ENCODE measurements at places on chromosomes 1 and 21.

- no peak for DNase-seq
These were observed 87.7 kb upstream of the ACTRT2 start for GRCh38 chr1:2933431-2934155.

GRCh38 chr1:104593413-104594187 lies 843.9 kb downstream of the AMY1C start:
- DNase-seq = no peak

DNA sequence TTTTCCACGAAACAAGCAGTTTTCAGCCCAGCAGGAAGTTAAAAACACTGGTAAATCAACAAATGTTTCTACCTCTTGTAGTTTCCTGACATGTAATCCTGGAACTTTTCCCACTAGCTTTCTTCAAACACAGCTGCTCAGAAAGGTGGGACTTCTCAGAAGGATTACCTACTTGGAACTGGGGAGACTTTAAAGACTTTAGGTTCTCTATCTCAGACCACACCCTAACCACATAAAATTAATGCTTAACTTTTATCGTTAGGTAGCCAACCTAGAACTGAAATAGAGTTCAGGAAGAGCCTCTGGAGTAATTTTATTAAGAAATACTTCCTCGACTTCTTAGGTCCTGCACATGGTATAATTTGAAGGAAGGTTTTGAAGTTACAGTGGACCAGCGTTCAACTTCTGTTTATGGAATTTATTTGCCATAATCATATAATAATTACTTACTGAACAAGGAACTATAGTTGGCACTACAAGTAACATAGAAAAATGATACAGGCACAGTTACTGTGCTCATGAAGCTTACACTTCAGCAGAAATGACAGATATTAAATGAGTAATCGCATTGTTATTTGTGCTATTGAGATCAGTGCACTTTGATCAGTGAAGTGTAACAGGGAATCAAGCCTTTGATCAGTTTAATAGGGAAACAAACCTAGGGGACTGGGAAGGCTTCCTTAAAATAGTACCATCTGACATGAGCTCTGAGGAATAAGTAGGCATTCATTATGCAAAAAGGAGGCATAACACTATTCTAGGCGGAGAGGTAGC lies at the start of gene BCL2L15:
Gene BCL2L15, minus strand, starts transcription at position 180 of the 774 bp plus-strand sequence. CDS start 206 bp downstream, outside the sequence.
- no peak for DNase-seq

GRCh38 chr1:16038620-16038912 lies 5.0 kb upstream of the CLCNKB start:
- no peak for DNase-seq

GRCh38 chr21:43929217-43929971 lies 64.4 kb downstream of the AGPAT3 start:
- DNase-seq = no peak

DNA sequence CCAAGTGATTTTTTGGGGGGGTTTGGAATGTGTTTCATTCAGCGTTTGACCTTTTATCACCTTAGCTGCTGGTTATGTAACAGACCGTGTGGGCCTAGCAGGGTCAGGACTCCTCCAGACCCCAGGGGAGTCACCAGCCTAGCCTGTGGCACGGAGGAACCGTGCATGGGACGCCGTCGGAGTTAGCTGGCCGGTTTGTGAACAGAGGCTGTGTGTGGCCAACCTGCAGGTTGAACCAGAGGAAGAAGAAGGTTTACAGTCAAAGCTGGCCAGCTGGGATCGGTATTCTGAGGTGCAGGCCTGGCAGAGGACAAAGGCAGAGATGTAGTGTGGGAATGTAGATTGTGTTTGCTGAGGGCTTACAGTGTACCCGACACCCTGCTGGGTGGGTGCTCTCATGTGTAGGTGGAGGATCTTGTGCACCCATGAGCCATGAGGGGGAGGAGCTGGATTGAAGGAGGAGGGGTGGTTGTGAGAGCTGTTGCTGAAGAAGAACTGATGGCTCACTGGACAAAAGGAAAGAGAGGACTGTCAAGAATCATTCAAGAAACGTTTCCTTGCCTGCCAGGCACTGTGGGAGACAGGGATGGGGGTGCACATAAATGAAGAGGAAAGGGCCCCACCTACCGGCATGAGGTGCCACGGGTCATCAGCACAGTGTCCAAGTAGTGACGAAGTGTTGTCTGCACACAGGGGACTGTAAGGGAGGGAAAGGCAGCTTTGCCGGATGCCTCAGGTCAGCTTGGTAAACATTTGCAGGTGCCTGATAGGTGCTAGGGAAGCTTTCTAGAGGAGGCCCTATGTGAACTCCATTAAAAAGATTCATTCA lies 40.0 kb upstream of the PWP2 start:
- no peak for DNase-seq

- DNase-seq = no peak
These were observed 10.1 kb downstream of the DOP1B start for GRCh38 chr21:36166705-36167104.

DNA sequence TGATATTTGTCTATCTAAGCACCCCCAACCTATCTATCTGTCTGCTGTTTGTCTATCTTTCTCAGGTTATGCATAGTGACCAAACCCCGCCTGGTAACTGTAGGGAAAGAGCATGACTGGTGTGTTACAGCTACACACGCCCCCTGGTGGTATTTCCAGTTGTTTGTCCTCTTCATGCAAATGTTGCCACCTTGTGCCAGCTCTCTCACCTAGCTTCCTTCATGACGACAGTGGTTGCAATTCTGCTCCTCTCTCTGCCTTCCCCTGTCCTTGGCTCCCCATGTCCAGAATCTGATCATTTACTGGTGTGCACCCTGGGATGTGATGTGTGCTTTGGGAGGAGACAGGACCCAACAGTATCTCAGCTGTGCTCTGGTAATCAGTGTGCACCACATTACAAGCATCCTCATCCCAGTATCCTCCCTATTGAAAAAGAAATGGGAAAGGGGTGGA lies 8.1 kb upstream of the INKA2 start:
- peak; percentile 62 for DNase-seq

DNA sequence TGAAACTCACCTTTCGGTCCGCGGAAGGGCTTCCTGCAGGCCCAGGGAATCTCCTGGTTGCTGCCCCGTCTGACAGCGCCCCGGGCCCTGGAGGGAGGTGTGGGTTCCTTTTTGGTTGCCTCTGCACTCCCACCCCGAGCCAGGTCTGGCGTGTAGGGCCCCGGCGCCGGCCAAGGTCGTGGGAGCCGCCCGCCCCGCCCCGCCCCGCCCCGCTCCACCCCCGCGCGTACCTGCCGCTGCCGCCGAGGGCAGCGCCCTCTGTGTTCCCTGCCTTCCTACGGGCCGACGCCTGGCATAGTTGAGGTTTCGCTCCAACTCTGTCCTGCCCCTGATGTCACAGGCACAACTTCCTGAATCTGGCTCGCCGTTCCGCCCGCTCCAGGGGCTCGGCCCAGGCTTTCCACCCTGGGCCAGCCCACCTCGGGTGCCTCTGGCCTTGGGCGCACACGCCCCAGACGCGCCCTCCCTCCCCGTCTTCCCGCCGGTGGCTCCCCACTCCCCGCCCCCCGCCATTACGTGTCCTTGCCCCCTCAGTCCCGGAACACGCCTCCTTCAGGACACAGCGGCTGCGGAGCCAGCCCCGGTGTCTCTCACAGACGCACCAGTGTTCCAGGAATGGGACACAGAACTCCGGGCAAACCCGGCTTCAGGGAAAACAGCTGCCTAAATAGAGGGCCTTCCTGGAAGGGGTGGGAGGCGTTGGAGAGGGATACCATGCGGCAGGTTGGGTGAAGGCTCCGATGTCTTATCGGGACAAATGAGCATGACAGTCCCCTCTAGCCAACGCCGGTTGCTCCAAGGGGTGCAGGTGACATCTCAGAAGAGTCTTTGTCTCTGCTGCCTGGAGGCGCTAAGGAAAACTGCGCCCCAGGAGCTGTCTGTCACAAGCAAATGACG lies at the start of gene KIAA0040:
Gene KIAA0040, minus strand, starts transcription at position 147 of the 897 bp plus-strand sequence. CDS start 31,763 bp downstream, outside the sequence.
- DNase-seq = peak; percentile 46

DNA sequence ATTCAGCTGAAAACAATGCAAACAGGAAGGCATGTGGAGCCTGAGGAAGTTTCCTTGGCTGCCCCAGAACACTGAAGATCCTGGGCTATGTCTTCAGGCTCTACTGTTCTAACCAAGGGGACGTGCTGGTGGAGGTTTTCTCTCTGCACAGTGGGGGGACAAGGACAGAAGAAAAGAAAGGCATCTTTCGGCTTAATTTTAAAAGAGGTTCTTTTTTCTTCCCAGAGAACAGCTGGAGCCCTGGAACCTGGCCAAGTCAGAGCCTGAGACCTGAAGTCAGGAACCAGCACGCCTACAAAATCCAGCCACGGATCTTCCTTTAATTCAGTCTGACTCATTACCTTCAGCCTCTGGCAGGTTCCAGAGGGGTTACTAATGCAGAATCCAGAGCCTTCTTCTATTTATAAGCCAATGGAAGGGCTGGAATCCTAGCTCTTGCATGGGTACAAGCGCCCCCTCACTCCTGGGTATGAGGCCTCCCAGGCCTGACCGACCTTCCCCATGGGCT lies 19.8 kb downstream of the CTNNBIP1 start:
- no peak for DNase-seq

DNA sequence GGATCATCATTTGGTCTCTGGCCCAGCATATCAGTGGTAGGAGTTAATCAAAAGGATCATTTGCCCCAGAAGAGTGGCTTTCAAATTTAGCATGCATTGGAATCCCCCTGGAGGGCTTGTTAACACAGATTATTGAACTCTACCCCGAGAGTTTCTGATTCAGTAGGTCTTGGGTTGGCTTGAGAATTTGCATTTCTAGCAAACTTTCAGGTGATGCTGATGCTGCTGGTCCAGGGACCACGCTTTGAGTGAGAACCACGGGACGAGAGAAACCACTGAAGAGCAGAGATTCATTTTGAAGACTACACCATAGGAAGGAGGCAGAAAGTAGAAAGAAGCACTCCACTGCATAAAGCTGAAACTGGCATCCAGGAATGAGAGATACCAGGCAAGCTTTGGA lies 81.3 kb upstream of the DUSP10 start:
- DNase-seq = no peak

Data from activated T-cell treated with anti-CD3 and anti-CD28 coated beads for 24 hours (primary cell).